ENCODE measurements at places on chromosomes 12 and 14.

DNA sequence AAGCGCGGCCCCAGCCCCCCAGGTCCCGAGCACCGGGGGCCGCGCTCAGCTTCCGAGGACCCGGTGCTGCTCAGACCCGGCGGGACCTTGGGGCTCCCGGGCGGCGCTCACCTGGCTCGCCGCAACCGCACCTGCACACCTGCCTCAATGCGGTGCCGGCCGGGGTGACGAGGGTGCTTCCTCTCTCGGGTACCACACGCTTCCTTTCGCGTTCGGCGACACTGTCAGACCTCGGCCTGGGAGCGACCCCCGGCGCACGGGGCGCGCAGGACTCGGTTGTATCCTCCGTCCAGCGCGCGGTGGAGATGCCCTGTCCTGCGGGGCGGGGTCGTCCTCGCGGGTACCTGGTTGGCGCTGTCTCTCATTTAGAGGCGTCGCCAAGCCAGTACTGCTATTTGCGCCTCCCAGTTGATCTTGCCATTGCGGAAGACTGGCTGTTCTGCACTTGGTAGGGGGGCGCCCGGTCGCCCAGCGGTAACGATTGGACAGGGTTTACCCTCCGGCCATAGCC is 718 bp downstream of the PACS2 start:
- DNase-seq: peak; percentile 31

DNA sequence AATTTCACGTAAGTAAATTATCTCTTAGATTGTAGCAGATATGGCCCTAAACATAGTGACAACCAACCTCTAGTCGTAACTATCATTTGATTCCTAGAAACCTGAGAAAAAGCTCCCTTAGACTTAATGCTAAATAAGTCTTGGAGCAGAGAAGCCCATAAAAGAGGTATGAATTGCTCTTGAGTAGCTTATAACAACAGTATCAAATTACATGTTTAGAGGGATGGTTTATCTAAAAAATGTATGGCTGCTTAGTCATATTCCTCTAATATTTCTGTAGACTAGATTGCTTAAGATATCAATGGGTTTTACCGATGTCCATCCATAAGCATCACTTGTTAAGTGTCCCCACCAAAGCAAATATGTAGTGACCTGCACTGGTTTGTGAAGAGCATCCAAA is 259.7 kb downstream of the NELL2 start:
- no peak for DNase-seq

DNA sequence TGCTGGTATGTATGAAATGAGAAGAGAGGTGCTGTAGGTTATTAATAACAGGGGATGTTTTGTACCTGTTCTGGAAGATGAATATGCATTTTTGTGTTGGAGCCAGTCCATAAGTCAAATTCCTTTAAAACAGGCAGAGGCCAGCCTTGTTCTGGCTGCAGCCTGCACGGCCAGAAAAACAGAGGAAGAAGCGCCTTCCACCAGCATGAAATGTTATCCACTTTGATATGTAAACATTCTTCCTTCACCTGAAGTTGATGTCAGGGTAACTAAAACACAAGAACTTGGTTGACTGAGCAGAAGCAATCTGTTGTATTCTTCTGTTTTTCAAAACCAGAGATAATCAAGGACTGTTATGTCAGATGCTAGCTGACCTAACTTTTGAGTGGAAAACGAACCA is 237.9 kb upstream of the PLEKHG7 start:
- DNase-seq: peak; percentile 9

GRCh38 chr12:42767998-42768397 is 178.5 kb upstream of the PRICKLE1 start:
- no peak for DNase-seq

DNA sequence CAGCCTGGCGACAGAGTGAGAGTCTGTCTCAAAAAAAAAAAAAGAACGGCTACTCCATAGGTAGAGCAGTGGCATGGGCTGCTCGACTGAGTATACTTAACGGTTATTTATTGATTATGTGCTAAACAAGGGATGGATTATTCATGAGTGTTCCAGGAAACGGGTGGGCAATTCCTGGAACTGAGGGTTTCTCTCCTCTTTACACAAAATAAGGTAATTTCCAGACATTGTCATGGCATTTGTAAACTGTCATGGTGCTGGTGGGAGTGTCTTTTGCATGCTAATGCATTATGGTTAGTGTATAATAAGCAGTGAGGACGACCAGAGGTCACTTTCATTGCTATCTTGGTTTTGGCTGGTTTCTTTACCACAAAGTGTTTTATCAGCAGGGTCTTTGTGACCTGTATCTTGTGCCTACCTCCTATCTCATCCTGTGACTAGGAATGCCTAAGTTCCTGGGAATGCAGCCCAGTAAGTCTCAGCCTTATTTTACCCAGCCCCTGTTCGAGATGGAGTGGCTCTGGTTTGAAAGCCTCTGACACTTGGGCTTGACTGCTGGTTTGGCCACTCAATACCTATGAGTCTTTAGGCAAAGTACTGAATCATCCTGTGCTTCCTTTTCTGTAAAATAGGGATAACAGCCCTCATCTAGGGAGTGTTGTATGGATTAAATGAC is 3.2 kb downstream of the DGLUCY start:
- DNase-seq: no peak

DNA sequence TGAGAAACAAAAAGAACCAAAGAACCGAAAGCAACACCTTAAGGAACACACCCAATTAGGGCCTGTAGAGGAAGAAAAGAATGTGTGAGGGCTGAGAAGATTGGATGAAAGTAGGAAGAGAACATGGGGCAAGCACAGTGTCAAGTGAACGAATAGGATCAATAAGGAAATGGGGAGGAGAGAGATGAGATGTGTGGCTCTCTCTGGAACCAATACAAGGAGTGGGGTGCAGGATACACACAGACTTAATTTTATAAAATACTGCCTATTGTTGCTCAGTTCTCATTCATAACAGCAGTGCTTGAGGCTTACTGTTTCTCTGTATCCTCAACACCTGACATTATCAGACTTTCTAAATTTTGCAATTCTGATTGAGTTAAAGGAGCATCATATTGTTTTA is 93.3 kb downstream of the MYRFL start:
- no peak for DNase-seq

DNA sequence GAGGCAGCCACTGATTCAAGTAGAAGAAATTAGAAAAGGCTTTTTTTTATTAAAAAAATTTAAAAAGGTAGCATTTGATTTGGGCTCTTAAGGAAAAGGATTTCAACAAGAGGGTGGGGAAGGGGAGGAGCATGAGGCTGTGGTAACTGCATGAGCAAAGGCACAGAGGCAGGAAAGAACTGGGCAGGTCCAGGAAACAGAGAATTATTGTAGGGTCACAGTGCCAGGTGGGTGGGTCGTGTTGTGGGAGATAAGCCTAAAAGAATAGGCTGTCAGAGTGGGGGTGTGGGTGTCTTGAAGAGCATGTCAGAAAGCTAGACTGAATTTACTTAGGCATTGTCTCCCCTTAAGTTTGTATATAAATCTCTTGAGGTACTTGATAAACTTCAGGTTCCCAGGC is 7.8 kb downstream of the LIMA1 start:
- no peak for DNase-seq

- DNase-seq: no peak
Observed at GRCh38 chr14:94142247-94142646, 12.8 kb upstream of the IFI27L2 start.

GRCh38 chr14:92341791-92342190 is 18.8 kb downstream of the SLC24A4 start:
- no peak for DNase-seq

All from NCI-H2171 treated with DMSO at 0.1 percent for 48 hours (cell line).